ENCODE measurements at places on chromosomes 12 and 14.

DNA sequence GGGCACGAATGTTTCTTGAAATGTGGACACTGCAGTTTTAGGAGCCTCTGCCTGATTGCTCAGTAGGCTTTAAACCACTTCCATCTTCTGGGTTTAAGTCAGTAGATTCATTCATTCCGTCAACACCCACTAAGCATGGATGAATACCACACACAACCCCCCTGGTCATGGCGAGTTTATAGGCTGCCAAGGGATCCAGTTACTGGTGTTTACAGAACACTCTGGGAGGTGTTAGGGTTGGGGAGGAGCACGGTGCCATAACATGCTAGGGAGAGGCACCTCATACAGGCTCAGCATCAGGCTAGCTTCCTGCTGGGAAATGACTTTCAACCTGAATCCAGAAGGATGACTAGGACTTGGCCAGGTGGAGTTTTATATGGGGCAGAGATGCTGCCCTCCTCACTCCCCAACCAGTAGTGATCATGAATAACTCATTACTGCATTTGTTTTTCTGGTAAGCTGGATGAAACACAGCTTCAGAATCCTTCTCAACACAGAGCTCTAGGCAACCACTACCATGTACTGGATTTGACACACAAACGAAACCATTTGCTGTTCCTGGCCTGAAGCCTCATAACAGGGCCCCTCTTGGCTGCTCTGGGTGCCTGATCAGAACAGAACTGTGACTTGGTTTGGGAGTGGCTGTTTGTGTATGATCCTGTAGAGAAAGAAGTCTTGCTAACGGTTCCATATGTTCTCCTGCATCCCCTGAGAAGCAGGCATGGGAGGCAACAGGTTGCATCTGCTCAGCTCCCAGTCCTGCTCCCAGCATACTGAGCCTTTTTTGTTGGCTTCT is 47.9 kb downstream of the FBXW8 start:
- DNase-seq = peak; percentile 24

DNA sequence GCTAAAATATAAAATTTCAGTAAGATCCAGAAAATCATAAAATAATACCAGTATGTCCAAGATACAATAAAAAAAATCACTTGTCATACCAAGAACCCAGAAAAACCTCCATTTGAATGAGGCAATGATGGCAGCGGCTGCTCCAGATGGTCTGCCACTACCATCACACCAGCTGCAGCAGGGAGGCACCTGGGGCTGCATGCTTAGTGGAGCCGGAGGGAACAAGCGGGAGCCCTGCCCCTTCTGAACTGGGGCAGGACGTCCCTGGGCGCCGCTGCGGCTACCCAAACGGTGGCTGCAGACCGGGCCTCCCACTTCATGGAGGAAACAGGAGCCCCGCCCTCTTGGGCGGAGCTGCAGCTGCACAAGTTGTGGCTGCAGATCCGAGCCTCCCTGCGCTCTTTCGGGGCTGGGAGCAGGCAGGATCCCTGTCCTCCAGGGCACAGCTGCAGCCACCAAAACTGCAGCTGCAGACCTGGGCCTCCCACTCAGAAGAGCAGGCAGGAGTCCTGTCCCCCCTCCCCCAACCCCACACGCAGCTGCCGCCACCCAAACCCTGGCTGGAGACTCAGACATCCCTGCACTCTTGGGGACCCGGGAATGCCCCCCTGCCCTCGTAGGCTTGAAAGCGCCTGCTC is 36.1 kb upstream of the OR5AU1 start:
- peak; percentile 79 for DNase-seq

- no peak for DNase-seq
Observed at GRCh38 chr14:52400846-52401245, 86.7 kb downstream of the PTGER2 start.

DNA sequence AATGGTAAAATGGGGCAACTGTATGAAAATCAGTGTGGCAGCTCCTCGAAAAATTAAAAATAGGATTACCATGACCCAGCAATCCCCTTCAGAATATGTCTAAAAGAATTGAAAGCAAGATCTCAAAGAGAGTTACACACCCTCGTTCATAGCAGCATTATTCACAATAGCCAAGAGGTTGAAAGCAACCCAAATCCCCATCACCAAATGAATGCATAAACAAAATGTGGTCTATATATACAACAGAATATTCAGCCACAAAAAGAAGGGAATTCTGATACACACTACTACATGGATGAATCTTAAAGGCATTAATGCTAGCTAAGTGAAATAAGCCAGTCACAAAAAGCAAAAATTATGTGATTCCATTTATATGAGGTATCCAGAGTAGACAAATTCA is 27.2 kb downstream of the RAD52 start:
- no peak for DNase-seq

DNA sequence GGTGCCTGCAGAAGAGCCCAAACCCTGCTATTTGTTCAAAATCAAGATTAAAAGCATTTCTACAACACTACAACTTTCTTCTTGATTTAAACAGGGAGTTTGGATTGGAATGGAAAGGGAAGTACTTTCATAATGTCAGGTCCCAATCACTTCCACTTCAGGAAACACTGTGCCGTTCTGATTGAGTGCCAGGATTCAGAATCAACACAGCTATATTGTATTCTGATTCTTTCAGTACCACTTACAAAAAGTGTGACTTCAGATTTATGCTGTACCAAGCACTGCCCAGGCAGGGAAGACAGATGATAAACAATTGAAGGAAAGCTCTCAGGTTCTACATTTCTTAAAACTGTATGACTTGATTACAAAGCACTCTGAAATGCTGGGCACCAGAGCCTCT is 3.2 kb downstream of the TDP1 start:
- no peak for DNase-seq

DNA sequence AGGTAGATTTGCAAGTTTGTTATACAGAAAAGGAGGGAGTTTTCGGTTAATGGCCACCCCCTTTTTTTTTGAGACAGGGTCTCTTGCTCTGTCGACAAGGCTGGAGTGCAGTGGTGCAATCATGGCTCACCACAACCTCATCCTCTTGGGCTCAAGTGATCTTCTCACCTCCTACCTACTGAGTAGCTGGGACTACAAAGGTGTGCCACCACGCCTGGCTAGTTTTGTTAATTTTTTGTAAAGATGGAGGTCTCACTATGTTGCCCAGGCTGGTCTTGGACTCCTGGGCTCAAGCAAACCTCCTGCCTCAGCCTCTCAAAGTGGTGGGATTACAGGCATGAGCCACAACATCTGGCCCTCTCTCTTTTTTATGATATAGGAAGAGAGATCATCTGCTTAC is 94.6 kb downstream of the CDK17 start:
- DNase-seq = no peak

GRCh38 chr12:98002887-98003493 is 512.4 kb upstream of the TMPO start:
- peak; percentile 90 for DNase-seq

GRCh38 chr12:65836419-65837197 is 12.3 kb downstream of the HMGA2 start:
- DNase-seq = no peak

GRCh38 chr12:57093415-57094207 is 4.7 kb downstream of the NAB2 start:
- DNase-seq = no peak

- DNase-seq = no peak
Observed at GRCh38 chr12:109732321-109733305, 19.0 kb downstream of the FAM222A start.

- DNase-seq = no peak
Observed at GRCh38 chr14:96104469-96105057, 65.4 kb downstream of the C14orf132 start.

DNA sequence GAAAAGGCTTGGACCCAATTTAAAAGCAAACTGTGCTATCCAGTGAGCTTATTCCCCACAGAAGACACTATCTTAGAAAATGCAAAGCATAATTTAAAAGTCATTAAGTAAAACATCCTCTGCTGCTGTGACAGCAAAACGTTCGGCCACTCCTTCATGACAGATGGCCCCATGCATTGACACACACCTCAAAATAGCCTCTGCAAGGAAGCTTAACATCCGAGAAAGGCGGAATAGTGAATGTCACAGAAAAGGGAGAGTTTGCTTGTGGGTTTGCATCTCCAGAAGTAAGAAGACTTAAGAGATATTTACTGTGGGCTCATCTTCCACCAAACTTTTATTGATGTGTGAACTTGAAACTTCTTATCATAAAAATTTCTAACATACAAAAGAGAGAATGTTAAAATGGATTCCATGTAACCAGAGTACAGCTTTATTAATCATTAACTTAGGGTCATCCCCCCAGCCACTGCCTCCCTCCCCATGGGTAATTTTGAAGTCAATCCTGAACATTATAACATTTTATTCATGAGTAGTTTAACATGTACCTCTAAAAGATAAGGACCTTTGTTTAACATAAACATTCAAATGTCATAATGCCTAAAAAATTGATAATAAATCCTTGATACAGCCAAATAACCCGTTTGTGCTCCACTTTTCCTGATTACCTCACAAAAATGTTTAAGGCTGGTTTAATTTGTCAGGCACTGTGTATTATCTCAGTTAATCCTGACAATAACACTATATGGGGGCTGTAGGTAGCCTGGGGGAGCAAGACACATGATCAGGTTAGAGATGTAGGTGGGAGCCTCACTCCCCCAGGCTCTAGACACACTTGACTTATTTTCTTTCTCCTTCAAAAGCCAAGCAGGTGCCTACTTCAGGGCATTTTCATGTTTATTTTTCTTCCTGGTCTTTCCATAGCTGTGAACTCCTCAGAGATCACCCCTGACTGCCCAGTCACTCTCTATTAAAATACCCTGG is 119.7 kb upstream of the TMCC3 start:
- DNase-seq = no peak

DNA sequence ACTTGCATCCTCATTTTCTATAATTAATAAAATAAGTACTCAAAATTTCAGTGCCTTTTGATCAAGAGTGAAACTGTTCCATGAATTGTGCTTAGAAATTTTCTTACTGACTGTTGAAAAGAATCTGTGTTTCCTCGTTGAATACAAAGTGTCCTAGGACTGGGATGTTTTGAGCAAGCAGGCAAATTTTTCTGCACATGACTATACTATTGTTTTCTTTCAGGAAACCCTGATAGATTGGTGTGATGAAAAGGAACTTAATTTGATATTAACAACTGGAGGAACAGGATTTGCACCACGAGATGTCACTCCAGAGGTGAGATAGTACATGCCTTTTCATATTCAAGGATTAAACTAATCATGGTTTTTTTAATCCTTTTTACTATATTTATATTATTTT is 316.3 kb downstream of the GPHN start:
- no peak for DNase-seq

DNA sequence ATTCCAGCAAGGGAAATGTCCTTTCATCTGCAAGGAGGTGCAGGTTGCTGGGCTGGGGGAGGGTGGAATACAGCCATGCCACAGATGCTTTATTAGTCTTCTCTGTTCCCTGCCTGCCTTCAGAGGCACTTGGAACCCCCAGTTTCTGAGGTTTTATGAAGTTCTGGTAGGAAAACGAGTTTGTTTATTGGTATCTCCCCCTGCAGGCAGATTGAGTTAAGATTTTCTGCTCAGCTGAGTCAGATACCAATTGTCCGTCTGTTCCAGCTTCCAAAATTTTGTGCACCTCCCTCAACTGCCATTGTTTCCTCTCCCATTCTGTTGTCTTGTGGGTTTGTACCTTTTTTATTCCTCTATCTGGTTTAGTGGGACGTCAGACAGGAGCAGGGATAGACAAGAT is 155.6 kb downstream of the ETV6 start:
- DNase-seq = no peak

DNA sequence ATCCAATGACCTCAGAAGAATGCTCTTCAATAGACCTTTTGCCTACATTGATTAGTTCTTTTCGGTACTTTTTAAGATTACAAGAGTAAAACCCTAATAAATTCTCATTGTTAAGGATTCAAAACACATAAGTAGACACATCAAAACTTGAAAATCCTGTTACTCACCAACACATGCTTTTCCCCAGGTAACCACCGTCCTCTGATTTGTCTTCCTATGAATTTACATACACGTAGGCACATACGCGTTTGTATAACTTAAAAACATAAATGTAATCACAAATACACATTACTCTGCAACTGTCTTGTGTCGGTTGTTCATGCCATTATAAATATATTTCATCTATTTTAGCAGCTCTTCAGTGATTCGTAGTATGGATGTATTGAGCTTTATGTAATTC is 910 bp upstream of the WASHC4 start:
- DNase-seq = peak; percentile 3

- no peak for DNase-seq
Observed at GRCh38 chr12:125331342-125332052, 266.3 kb downstream of the AACS start.

GRCh38 chr12:66647034-66647691 is 31.7 kb downstream of the GRIP1 start:
- DNase-seq = no peak

- DNase-seq = no peak
Observed at GRCh38 chr14:36505181-36505815, 14.7 kb downstream of the NKX2-1 start.

DNA sequence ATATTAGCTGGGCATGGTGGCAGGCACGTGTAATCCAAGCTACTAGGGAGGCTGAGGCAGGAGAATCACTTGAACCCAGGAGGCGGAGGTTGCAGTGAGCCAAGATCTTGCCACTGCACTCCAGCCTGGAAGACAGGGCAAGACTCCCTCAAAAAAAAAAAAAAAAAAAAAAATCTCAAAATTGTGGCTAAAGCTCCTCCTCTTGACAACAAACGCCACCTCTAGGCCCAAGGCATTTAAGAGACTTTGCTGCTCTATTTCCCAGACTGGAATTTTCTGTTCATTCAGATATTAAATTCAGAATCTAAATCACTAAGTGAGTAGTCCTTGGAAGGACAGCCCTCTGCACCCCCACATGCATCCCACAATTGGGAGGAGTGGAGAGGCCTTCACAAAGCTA is 1.4 kb downstream of the ZFYVE1 start:
- no peak for DNase-seq
